Liver (tissue), 10 donors: ENCODE measurements at places on chromosomes 16 and 17.
A peak's percentile ranks its signal among the peaks of the same experiment; 100 is the strongest.

- no peak for DNase-seq
Measured at GRCh38 chr17:70104791-70105523, 29.9 kb downstream of the KCNJ16 start.

DNA sequence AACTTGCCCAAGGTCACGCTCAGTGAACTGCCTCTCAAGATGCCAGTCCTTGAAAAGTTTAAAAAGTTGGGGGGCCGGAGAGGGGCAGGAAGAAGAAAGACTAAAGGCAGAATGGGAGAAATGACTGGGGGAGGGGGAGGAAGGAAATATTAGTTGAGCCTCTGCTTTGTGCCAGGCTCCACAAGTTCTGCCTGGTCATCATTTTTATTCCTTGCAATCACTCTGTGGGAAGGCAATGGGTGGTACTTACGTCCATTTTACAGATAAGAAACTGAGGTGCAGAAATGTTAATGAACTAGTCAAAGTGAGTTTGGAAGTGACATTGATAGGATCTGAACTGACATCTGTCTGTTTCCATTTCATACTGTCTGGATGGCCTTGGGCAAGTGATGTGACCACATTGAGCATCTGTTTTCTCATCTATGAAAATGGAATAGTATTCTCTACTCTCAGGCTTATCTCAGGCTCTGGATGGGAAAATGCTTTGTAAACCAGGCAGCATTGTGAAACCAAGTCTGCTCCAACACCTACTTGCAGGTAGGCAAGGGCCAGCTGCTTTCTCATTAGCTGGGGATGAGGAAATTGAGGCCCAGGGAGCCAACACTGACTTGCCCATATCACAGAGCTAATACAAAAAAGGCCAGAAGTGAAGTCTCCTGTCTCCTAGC, 19.2 kb downstream of the ASIC2 start:
- DNase-seq = no peak

DNA sequence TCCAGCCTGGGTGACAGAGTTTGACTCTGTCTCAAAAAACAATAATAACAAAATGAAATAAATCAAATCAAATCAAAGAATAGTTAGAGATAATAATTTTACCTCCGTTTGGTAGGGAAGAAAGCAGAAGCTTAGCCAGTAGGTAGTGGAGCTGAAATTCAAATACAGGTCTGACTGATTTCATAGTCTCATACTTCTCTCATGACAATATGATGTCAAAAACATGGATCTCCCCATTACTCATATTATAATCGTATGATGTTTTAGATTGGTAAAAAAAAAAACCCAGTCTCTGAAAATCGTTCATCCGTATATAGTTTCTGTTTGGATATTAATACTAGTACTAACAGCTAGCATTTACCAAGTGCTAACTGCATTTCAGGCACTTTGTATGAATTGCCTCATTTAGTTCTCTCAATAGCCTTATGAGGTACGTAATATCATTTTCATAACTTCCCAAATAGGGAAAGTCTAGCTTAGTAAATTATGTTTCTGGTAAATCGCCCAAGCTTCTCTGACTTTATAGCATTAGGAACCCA, 48.7 kb downstream of the CDH8 start:
- no peak for DNase-seq

- DNase-seq = no peak
Measured at GRCh38 chr17:71741836-71742235, 379.0 kb upstream of the SOX9 start.

DNA sequence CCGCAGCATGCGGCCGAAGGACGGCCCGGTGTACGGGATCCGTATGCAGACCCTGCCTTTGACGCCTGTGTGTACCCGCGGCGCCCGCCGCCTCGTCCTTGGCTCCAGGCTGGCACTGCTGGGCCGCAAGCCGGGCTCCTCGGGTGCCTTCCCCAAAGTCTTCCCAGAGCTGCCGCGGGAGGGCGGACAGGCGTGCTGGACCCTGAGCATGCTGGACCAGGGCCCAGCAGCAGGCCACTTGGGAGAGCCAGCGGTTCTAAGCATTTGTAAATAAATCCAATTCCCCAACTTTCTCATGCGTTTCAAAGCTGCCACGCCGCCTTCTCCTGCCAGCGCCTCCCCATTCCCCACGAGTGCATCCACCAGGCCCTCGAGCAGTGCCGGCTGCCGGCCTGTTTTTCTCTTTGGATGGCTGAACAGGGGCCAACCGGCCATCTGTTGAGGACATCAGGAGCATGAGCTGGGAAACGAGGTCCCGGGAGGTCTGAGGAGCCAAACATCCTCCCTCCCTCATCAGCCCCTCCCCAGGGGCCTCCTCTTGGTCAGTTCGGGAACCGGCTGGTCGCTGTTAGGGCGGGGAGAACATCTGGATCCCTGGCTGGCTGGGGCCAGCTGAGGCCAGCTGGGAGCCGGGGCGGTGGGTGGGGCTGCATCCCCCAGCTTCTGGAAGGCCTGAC, 20.5 kb upstream of the PABPN1L start:
- no peak for DNase-seq

DNA sequence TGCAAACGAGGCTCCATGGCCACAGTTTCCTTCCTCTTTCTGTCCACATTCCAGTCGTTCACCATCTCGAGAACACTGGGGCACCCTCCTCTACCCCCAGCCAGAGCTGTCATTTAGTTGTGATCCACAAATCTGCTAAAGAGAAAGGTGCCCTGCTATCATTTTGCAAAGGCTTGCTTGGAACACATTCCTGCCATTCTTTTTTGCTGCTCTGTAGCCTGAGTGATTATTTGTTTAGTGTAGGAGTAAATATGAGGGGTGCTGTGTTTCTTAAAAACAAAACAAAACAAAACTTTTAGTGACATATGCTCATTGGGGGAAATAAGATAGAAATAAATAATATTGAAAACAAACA, 166.7 kb downstream of the PRKCA start:
- no peak for DNase-seq

DNA sequence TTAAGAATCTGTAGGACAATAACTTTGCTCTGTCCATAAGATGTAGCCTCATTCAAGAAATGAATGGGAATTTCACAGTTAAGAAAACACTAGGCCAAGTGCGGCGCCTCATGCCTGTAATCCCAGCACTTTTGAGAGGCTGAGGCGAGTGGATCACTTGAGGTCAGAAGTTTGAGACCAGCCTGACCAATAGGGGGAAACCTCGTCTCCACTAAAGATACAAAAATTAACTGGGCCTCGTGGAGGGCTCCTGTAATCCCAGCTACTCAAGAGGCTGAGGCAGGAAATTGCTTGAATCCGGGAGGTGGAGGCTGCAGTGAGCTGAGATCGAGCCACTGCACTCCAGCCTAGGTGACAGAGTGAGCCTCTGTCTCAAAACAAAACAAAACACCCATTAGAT, 19.9 kb upstream of the RSL1D1 start:
- DNase-seq = no peak

DNA sequence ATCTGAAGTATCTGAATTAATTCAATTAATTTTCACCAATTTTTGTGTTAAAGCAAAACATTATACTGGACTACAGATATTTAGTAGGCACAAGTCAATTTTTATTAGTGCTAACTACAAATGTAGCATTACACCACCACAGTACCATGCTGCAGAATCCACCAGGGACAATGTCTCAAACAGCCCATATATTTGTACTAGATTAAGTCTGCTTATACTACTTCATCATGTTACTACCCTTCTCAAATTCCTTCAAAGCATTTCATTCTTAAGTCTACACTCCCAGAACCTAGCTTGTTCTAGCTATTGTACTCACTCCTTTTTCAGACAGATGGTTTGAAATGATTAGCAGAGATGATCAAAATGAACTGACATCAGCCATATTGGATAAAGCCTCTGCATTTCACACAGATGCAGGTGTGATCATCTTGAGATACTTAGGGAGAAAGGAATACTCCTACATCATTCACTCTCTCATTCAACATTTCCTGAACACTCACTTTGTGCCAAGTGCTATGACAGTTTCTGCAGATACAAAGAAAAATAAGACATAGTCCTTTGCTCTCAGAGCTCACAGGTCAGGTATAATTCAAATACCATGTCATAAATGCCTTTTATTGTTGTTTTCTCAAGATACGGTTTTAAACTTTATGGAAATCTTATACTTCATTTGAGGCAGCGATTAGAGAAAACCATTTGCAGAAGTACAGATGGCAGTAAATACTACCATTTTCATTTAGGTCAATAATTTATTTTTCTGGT, 47.7 kb downstream of the SMURF2 start:
- DNase-seq = no peak

- no peak for DNase-seq
Measured at GRCh38 chr17:9205520-9206409, 184.5 kb downstream of the NTN1 start.

DNA sequence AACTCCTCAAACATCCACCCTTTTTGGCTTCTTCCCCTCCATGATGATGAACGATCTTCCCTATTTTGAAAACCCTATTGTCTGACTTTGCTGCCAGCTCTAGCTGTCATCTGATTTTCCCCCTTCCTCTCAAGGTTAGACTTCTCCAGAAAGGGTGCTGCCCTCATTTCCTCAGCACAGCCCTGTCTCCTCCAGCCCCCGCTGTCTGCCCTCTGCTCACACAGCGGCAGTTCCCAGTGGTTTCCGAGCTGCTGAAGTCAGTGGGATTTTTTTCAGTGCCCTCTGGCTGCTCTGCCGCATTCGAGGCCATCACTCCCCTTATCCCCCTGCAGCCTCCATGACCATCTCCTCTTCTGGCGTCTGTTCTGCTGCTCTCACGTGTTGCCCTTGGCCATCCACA, 26.6 kb upstream of the C17orf107 start:
- DNase-seq = no peak

DNA sequence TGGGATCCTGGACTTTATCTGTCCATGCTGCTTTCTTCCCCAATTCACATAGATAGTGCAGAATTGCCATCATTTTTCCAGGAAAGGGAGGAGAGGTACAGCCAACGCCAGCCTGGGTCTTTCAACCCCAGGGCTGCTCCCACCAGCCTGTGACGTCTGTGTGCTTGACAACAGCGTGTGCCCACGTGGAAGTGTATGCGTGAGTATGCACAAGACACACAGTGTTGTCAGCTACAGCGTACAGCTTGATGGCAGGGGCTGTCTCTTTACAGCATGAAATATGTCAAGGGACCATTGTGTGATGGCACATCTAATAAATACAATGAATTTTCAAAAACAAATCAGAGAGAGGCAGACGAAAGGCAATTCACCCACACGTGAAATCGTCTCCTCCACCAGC, 62.3 kb downstream of the GSG1L start:
- no peak for DNase-seq

DNA sequence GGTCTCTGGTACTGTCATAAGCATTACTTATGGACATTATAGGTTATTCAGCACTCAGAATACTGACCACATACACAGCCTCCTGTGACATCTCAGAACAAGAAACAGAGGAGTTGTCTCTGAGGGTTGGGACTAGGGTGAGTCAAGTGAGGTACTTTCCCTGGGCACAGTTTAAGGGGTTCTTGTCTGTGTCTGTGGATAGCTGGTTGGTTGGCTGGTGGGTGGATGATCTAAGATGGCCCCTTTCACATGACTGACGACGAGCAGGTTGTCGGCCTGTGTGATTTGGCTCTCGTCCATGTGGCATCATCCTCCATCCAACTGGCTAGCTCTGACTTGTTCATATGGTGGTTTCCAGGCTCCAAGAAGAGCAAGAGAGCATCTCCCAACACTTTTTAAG, 163.9 kb downstream of the PRKCB start:
- no peak for DNase-seq

GRCh38 chr17:49249292-49249794, 18.8 kb upstream of the PHOSPHO1 start:
- peak; percentile 88 for DNase-seq

DNA sequence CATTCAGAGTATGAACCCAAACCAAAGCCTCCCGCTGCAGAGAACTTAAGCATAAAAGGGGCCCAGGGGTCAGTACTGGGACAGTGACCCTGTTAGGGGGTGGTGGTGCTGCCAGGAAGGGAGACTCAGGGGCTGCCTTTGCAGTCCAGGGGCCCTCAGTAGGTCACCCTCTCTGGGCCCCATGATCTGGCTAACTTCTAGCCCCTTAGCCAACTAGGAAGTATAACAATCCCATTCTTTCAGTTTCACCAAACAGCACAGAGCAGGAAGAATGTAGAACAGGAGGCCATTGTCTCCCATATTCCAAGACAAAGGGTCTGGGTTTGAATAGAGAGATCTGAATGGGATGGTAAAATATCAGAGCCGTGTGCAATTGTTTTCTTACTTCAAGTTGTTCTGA, 378.6 kb upstream of the C16orf82 start:
- no peak for DNase-seq

DNA sequence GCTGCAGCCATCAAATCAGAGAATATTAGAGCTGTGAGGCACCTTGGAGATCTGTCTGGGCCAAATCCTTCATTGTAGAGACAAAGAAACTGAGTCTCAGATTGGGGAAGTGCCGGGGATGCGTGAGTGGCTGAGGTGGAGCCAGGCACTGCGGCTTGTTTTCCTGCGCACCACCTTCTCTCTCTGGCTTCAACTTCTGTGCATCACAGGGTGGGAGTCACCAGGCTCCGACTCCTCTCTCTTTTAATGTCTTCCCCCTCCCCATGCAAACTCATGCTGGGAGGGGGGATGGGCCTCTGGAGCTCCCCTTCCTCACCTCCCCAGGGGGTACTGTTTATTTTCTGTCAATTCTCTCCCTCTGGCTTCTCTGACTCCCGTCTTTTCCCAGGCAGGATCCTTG, 8.7 kb upstream of the ETV4 start:
- no peak for DNase-seq

DNA sequence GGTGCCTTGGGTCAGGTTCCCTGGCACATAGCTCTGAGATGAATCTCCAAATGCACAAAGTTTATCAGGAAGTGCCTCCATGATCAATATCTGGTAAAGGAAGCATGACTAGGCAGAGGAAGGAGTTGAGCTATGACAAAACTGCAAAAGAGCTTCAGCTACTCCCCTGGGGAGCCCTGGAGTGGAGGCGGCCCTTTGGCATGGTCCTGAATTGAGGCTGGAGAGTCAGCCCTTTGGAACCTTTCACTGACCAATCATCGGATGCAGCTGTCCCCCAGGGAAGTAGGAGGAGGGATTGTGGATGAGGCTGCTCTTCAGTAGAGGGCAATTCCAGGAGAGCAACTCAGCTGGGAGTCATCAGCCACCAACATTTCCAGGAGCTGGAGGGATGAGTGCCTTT, 46.1 kb upstream of the NLRP1 start:
- DNase-seq = no peak

DNA sequence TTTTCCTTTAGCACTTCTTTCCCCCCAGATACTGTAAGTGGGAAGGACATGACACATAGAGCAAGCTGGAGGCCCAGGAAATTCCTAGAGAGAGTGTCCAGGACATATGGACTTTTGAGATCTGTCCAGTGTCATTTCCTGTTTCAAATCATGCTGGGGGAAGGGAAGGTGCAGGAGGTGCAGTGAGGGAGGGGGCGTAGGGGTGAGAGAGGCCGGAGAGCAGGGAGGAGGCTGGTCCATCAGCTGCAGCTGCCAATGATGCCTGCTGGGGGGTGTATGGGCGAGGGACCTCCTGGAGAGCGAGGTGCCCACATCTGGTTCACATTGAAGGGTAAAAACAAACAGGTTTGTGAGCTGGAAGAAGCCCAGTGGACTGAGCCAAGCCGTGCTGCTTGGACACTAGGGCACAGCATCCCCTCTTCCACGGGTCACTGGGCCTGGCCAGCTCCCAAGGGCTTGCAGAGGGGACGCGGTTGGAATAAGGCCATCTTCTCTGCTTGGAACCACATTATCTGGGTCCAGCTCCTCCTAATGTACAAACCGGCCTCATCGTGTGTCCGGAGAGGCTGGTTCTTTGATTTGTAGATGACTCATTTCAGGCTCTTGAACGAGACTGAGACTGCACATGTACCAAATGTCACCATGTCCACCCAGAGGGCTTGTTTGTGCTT, 70.4 kb upstream of the SMURF2 start:
- no peak for DNase-seq

GRCh38 chr17:69468207-69468606, 53.7 kb downstream of the MAP2K6 start:
- DNase-seq = no peak

GRCh38 chr16:87851601-87852000, 17.7 kb downstream of the SLC7A5 start:
- DNase-seq = no peak
